ENCODE measurements at places on chromosomes 2 and 18.

DNA sequence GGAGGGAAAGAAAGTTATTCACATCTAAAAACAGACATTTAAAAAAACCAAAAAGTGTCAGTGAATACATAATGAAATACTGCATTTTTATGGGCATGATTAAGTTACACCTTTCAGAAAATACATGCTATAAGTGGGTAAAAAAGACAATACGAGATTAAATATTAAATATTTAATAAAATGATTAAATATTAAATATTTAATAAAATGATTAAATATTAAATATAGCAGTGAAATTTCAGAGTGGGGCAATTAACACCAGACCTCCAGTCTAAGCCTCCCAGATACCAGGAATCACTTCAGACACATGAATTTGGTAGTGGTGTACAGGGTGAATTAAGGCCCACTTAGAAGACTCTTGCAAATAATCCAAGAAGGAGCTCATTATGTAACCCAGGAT is 15.5 kb downstream of the RBM43 start:
- no peak for DNase-seq

GRCh38 chr18:77138270-77138669 is 5.7 kb upstream of the MBP start:
- no peak for DNase-seq

- DNase-seq, result no peak
Measured at GRCh38 chr2:129334696-129335410, 644.6 kb upstream of the RAB6C start.

GRCh38 chr2:66437691-66438497 is 3.0 kb downstream of the MEIS1 start:
- no peak for DNase-seq

GRCh38 chr2:230075988-230076631 is 7.4 kb upstream of the SLC16A14 start:
- DNase-seq, result no peak

DNA sequence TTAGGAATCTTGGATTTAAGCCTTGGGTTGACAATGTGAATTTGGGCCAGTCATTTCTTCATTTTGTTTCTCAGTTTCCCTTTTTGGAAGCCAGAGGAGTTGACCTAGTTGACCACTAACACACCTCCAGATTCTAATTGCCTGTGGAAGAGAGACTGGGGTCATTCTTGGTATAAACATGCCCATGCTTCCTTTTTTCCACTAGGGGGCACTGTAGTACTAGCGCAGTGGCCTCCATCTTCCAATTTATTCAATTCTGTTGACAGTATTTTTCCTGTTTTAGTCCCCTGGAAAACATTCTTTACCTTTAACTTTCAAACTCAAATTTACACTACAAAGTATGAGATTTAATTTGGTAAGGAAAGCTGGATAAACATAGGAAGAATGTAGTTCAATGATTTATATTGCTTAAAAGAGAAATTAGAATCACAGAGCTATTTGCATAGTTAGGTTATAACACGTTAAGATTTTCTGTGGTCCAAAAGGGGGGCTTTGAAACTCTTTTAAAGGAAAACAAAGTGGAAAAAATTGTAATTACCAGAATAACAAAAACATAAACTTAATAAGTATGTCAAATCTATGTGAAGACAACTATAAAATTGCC is 57.5 kb upstream of the AGPS start:
- no peak for DNase-seq

DNA sequence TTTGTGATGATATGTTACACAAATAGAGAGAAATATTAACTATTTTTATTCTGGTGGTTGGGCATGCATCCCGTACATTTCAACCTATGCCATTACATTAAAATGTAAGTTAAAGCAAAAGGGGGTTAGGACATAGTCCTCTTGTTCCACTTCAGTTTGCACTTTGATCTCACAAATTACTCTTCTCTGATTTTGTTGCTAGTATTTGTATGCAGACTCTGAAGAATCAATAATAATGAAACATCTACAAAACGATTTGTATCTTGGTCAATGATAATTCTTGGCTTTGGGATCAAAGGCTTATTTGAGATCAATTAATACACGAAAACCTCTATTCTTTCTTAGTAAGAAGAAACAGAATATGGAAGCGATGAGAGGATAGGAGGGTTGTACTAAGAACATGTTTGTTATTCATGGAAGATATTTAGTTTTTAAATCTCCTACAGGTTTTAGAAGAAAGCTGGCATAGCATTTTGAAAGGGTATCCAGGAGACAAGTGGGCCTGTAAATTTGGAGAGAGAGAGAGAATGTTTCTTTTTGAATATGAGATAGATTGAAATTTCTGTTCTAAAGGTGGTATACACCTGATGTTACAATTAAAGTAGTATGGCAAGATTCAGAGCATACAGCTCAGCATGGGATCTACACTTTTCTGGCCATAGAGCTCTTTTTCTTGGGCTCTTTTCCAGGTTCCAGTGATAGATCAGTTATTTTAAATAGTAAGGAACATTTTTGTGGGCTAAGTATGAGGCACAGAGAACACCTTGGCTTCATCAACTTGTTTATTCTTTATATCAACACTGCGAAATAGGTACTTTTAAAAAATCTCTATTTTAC is 347.9 kb downstream of the PTPRM start:
- DNase-seq, result no peak

GRCh38 chr18:67672155-67672554 is 155.6 kb upstream of the DSEL start:
- no peak for DNase-seq

DNA sequence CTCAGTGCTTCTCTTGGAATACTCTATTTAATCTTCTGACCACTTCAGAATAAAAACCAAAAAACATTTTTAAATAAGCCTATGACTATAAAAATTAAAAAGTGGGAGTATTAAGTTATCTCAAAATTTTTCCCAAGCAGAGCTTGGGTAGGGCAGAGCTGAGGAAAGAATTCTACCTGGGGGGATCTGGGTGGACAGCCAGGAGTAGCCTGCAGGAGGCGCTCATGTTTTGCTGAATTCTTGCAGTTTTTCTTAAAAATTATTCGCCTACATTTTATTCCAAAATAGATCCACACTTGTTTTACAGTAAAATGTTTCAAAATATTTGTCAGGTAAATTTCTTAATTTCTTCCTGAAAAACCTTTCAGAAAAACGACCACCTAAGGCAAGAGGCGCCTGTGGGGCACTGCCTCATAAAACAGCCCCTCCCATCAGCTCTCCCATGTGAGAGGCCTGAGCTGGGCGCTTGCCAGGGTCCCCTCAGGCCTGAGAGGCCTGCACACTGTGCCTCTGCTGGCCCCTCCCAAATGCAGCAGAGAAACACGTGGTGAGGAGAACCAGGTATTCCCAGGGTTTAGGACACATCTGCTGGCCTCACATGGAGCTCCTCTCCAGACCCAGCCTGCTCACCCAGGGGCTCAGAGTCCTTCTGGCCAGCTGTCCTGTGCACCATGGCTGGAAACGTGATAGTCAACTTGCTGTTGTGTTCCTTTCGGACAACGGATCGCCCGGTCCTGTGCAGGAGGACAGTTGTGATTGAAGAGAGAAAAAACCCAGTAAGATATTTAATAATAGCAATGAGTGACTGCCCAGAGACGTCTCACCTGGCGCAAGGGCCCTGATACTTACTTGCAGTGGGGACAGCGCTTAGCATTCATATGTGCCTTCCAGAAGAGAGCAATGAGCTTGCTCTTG is 17.5 kb downstream of the POLR1A start:
- no peak for DNase-seq

- DNase-seq, result no peak
Measured at GRCh38 chr2:133867166-133867565, 298.9 kb upstream of the NCKAP5 start.

DNA sequence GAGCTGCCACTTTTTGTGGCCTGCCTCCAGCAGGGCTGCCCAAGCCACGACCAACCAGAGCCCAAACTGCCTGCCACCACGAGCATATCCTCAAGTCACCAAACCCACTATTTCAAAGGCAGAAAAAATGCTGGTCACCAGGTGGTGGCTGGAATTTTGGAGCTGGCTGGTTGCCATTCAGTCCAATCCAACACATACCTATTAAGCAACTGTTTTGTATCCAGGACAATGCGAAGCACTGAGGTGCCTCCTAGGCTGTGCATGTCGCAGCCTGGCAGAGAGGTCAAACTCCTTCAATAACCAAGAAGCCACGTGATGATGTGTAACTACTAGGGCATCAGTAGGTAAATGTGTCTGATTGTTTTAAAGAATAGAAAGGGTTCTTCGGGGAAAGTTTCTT is 108.3 kb upstream of the PPP1CB start:
- no peak for DNase-seq

- no peak for DNase-seq
Measured at GRCh38 chr2:10006236-10007161, 36.9 kb upstream of the KLF11 start.

DNA sequence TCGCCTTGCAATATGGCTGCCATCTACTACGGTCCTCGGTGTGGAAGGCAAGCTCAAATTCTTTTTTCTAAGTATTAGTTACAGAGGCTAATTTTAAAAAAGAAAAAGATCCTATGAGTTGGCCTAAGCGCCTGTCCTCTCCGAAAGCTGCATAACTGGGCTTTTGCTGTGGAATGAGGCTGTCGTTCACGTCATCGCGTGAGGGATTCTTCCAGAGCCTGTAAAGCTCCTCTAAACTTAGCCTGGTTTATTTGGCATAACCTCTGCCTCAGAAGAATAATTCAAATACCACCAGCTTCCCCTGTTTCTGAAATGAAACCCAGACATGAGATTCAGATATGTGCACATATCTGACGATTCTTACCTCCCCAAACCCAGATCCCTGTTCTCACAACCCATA is 187.4 kb downstream of the DNER start:
- no peak for DNase-seq

GRCh38 chr2:85865539-85866164 is 23.1 kb downstream of the ST3GAL5 start:
- DNase-seq, result no peak

GRCh38 chr2:142037744-142038143 is 93.1 kb downstream of the LRP1B start:
- DNase-seq, result no peak

DNA sequence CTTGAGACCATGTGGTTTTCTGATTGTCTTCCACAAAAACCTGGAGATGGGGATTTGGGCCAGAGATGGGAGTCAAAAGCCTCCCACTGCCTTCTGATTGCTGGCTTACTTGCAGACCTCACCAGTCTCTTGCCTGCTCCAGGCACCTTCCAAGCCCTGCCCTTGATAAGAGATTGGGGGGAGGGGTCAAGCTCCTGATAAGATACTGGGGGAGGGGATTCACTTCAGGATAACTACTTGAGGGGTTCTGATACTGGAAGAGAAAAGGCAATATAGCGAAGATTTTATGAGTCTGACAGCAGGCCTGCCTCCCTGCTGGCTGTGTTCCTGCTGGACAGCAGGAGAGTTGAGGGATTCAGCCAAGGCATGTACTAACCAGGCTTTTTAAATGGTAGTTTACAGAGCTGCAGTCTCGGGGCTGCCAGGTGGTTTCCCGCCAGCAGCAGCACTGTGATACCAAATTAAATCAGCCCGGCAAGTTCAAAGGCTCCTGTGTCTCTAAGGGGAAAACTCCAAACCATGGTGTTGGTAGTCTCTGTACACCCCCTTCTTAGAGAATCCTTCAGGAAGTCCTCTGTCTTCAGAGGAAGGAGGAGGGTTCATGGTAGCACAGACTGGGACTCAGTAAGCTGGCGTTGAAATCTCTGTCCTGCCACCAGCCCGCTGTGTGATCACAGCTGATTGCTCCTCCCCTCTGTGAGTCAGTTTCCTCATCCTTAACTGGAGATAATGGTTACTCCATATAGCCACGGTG is 58.3 kb downstream of the FBXO36 start:
- no peak for DNase-seq

All from stimulated activated CD4-positive, alpha-beta T cell treated with anti-CD3 and anti-CD28 coated beads, Interleukin-15, amount 100 ng/mL, for 1 hour (primary cell).